ENCODE measurements at places on chromosomes 16 and 17.

DNA sequence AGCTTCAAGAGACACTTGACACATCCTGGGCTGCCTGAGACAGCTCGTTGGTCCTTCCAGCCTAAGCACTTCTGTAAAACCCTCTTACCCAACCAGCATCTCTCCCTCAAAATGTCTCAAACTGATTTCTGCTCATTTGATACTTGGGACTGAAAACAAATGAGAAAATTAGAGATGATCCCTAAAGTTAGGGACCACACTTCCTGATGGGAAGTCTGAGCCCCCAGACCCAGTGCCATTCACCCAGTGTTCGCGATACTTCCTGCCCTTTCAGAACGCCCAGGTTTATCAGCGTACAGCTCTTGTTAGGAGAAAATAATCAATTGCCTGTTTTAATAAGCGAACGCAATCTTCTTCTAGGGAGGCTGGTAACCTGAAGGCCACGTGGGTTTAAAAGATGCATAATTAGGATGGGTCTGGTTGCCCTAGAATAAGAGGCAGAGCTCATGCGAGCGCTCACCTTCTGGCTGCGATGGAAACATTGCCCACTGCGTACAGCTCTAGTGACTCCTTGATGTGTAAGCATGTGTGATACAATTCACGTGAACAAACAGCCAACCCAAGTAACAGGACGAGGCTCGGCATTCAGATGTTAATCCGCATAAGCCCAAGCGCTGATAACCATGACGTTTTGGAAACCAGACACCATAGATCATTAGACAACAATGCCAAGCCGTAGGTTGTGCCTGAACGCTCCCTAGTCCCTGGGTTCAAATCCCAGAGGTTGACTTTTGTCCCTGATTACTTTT, 213.1 kb downstream of the FOXL1 start:
- DNase-seq, result peak; percentile 42

- no peak for DNase-seq
Measured at GRCh38 chr16:47310792-47311211, 150.1 kb downstream of the ITFG1 start.

- peak; percentile 81 for DNase-seq
Measured at GRCh38 chr17:49779739-49780231, 8.7 kb upstream of the KAT7 start.

GRCh38 chr17:48909783-48910182, 1.6 kb downstream of the UBE2Z start:
- peak; percentile 25 for DNase-seq

- DNase-seq, result no peak
Measured at GRCh38 chr16:81451753-81452680, 7.4 kb downstream of the CMIP start.

- no peak for DNase-seq
Measured at GRCh38 chr16:14035092-14035491, 36.0 kb upstream of the MRTFB start.

DNA sequence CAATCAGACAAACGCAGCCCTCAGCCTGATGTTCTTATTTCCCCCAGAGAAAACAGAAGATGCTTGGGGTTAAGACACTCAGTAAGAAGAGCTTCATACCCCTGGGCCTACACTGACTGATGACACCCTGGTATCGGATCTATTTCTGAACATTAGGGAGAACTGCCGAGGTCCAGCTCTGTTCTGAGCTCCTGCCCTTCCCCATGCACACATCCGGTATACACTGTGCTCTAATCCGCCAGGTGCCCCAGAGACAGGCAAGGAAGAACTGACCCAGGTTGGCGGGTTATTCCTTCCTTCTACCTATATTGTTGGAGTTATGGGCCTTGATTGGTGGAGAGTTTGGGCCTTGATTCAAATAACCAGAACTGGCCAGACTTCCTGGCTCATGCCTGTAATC, 58.0 kb upstream of the TEKT3 start:
- no peak for DNase-seq

DNA sequence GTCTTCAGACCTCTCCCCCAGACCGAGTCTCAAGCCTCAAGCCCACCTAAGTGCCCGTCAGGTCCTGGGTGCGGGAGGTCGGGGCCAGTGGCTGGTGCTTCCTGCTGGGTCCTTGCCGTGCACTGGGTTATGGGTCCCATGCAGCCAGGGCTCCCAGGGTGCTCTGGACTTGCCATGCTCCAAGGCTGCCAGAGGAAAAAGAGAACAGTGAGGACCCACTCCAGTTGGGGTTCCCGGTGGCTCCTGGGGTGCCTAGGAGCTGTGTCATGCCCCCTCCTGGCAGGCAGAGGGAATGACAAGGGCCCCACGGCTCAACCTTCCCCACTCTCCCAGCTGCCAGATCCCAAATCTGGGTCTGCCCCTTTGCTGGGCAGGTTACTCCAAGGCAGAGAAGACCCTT, 3.8 kb downstream of the SNX20 start:
- DNase-seq, result no peak

DNA sequence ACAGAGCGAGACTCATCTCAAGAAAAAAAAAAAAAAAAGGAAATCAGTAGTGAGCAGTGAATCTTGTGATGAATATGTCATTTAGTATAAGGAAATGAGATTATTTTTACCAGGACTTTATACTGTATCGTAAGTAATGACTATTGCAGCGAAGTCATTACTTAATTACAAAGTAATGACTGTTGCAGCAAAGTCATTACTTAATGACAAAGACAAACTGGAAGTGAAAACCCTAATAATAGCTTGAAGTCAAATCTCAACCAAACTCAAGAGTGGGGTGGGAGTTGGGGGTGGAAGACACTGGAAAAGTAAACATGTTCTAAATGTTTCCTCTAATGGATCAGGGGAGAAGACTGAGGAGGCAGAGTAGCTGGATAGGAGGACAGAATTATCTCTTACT, 76.5 kb downstream of the ARHGAP44 start:
- no peak for DNase-seq

- DNase-seq, result peak; percentile 66
Measured at GRCh38 chr17:44187131-44187899, 543 bp downstream of the TMUB2 start.

DNA sequence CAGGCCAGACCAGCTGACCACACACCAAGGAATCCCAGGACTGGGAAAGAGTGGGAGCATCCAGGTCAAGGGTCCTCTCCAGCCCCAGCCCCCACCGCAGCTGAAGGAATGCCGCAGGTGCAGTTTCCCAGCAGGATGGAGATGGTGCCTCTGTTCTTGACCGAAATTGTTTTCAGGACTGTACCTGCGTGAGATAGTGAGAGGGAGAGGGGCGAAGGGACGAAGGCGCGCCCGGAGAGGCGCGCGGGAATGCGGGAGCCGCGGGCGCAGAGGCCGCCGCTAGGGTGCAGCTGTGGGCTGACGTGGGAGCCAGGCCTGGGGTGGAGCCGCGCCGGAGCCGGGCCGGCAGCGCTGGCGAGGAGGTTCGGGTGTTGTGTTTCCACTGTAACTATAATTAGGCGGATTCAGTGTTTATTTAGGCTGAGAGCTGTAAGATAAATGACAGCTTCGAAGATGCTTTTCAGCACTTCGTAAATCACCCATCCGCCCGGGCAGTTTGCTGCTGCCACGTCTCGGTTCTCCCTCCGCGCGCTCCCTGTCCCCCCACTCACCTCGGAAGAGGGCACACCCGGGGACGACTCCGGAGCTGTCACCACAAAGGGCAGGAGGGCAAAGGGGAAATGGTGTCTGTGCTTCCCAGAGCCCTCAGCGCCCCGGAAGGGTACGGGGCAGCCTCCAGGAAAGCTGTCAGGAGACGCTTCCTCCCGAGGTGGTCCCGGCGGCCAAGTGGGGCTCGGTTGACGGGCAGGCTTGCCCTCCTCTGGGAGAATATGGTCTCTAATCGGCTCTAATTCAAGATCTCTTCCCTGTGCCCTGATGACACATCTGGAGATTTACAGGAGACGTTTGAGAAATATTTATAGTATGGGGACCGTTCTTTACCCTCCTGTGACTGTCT, 38.2 kb downstream of the HOXB1 start:
- peak; percentile 68 for DNase-seq

- DNase-seq, result no peak
Measured at GRCh38 chr17:67310406-67310805, 56.0 kb downstream of the PSMD12 start.

- no peak for DNase-seq
Measured at GRCh38 chr17:77227461-77228240, 86.9 kb downstream of the SEC14L1 start.

Data from fibroblast of villous mesenchyme (primary cell).